KBM-7 (cell line): ENCODE measurements at places on chromosomes 6 and 20.

DNA sequence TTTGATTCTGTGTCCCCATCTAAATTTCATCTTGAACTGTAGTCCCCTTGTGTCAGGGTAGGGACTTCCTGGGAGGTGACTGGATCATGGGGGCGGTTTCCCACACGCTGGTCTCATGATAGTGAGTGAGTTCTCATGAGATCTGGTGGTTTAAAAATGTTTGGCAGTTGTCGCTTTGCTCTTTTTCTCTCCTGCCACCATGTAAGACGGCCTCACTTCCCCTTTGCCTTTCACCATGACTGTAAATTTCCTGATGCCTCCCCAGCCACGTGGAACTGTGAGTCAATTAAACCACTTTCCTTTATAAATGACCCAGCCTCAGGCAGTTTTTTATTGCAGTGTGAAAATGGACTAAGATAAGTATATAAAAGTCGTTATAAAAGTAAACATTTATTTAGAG is 80.5 kb upstream of the SGK1 start:
- peak; percentile 78 for DNase-seq

DNA sequence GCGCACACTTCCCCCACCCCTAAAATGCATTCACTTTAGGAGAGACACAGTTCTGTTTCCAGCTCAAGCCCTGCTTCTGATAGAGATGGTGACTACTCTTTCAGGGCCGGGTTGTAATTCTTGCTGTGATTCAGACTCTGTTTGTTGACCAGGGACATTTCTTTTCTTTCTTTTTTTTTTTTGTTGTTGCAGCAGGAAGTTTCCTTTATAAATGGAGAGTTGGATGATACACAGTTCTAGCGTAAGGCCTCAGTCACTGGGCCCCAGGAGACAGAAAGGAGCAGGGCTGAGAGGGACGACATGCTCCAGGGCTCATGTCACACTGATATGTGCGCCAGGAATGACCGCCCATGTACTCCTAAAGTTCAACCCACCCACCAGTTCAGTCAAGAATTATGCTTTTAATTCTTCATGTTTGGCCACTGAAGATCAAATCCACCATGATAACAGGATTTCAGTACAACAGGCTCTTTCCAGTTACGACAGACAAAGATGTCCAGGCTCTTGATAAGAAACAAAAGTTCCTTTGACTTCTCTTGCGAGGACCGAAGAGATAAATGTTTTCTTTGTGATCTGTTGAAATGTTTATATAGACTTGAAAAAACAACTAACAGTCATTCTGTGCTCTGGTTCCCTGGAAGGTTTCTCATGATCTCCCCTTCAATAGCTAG is 142.5 kb downstream of the CD164 start:
- no peak for DNase-seq

DNA sequence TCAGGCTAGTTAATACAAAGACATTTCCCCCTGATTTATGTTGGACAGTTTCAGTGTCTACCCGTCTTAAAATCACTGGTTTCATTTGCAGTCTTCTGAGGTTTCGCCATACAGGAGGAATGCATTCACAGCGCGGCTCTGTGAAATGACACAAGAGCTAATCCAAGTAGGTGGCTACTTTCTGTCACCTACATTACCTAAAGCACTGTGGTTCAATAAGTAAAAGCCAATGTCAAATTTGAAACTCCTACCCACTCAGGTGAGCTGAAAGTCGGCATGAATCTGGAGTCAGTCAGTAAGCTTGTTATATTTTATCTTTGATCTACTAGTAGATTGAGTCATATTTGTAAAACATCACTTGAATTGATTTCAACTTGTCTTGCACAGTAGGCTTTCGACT is 370.8 kb downstream of the LAMA2 start:
- no peak for DNase-seq

- peak; percentile 71 for DNase-seq
Observed at GRCh38 chr6:33410711-33411631, at the start of gene PHF1. TSS of gene PHF1 (plus strand) at chr6:33411014. CDS start at chr6:33412264, 1,250 bp downstream.

DNA sequence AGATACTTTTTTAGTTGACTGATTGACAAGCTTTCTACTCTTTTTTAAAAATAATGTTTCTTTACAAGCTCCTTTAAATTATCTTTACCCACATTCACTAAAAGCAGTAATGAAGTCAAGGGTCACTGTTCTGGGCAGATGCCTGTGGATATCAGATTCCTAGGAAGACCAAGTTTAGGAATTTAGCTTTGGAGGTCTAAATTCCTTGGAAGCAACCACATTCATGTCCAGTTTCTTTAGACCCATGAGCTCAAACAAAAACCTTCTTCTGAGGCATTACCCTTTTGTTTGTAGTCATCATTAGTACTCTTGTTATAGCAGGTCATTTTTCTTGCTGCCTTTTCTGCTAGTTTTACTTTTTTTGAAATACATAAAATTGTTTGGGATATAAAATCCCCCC is 462.9 kb upstream of the JAG1 start:
- DNase-seq = no peak

DNA sequence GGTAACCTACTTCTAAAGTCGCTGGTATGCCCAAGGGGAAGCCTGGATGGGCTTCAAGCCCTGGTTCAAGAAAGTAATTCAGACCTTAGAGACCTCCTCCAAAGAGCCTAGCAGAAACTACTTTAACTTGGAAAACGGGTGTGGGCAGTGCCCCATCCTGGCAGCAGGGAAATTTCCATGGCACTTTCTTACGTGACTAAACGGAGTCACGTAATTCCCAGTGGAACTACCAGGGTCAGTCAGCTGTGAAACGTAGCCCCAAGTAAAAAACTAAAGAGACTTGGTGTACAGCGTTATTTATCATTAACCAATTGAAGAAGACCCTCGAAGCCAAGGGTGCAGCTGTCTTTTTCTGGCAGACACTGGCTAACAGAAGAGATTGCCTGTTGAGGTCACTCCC is 114.0 kb downstream of the RCAN2 start:
- no peak for DNase-seq

DNA sequence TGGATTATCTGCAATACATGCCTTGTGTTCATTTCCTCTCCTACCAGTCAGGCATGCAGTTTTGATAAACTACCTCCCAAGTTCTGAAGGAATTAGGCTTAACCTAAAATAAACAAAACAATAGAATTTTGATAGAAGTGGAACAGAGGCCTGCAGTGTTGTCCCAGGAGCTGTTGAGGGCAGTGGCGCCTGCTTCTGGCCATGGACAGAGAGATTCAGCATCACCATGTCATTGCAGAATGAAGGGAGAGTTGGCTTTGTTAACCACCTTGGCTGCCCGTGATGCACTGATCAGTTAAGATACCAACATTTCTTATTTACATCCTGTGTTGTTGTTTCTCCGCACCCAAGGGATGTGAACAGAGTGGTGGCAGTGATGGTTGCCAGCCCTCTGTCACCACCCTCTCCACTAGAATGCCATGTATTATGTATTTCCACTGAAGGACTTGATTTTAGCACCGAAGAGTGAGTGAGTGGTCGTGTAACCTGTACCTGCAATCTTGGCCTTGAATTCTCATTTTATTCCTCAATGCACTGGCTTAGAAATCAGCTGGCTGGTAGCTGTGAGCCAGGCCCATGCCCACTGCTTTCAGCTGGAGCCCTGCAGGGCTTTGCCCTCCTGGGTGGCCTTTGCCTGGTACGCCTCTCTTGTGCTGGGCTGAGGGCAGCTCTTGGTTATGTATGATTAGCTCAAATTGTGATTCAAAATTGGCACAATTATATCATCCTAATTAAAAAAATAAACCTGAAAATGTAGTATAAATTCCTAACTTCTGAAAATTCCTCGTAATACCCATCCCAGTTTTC is 56.5 kb downstream of the SHLD1 start:
- no peak for DNase-seq

- peak; percentile 32 for DNase-seq
Observed at GRCh38 chr20:50014570-50015562, 32.1 kb downstream of the SNAI1 start.

DNA sequence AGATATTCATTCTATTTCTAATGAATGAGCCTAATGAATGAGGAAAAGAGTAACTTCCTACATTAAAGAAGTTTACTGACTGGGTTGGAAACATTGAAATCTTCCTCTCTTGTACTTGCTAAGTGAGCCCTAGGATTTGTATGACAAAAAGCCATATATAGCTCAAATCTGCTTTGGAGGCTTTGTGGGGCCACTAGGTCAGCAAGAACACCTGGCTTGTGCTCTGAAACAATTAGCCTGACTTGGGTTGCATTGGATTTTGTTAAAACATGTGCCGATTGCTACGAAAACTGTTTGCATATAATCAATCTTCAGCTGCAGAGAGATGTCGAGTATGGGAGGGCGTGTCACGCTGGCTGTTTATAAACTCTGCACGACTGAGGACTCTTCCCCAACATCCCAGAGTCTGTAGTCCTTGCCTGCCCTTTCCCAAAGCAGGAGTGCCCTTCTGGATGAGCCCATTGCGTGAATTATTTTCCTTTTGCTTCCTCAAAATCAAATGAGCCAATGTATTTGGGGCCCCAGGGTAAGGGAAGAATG is 684.8 kb downstream of the DHX35 start:
- DNase-seq = no peak

- no peak for DNase-seq
Observed at GRCh38 chr20:51667002-51667408, 101.2 kb downstream of the ATP9A start.

GRCh38 chr6:68911334-68911733 is 276.3 kb downstream of the ADGRB3 start:
- no peak for DNase-seq

DNA sequence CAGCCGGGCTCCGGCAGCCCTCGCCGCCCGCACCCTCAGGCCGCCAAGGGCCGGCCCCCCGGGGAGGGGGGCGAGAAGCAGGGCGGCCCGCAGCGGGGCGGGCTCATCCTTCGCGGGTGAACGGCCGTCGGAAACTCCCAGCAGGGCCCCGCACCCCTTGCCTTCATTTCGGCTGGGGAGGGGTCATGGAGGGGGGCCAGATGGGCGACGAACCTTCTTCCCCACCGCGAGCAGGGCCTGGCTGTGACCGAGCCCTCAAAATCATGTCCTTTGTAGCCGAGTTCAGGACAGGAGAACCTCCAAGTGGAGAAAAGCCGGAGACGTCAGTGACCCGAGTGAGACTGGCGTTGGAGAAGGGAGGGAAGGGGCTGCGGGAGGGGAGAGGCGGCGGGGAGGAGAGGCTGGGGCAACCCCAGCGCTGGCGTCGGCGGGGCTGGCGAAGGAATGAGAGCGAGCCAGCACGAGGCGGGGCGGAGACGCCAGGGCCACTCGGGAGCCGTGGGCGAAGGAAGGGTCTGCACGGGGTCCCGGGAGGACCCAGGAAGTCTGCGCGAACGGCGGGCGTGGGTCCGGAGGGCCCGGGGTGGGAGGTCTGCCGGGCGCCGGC is 571 bp upstream of the FOXC1 start:
- DNase-seq = peak; percentile 32

- no peak for DNase-seq
Observed at GRCh38 chr6:84346372-84346771, 118.9 kb upstream of the CEP162 start.

- no peak for DNase-seq
Observed at GRCh38 chr6:19465256-19465655, 371.9 kb upstream of the ID4 start.

DNA sequence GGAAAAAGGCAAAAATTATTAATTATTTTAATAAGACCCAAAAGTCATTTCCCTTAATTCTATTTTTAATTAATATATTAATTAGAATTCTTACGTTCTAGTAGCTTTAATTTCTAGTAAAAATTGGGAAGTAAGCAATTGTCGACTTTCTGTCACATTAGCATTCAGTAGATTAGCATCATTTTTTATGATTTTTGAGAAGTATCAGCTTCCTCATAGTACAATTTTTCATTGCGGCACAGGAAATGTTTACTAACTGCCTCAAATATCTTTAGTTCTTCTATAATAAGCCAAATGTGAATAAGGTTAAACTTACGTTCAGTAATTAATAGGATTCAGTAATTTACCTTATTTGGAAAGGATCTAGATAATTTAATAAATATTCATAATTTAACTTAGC is 687.4 kb downstream of the EPM2A start:
- DNase-seq = no peak

- DNase-seq = no peak
Observed at GRCh38 chr6:42179945-42180313, 6.8 kb downstream of the GUCA1A start.

GRCh38 chr6:23663652-23664051 is 462.4 kb upstream of the NRSN1 start:
- DNase-seq = no peak

DNA sequence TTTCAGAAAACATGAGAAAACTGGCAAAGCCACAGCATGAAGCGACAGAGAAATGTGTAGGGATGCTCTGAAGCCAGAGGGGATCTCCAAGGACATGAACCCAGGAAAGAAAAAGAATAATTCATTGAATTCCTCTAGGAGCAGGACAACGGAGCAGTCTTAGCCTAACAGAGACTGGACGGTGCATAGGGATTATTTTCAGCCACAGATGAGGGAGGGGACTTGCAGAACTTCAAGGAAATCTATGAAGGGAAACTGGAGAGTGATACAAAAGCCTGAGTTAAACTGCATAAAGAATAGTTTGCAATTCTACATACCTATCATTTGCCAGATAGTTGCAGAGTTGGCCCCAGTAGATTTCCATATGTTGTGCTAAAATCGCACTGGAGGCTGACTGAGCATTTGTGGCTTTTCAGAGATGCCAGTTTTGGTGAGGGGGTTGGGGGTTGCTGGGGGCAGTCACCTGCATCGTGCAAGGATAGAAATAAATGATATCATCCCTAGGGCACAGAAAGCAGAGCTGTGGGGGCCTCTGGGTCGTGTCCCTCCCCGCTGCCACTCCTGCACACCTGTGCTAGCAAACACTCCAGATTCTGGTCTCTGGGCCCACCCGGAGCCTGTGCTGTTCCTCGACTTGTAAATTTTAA is 443.2 kb upstream of the JARID2 start:
- DNase-seq = no peak

DNA sequence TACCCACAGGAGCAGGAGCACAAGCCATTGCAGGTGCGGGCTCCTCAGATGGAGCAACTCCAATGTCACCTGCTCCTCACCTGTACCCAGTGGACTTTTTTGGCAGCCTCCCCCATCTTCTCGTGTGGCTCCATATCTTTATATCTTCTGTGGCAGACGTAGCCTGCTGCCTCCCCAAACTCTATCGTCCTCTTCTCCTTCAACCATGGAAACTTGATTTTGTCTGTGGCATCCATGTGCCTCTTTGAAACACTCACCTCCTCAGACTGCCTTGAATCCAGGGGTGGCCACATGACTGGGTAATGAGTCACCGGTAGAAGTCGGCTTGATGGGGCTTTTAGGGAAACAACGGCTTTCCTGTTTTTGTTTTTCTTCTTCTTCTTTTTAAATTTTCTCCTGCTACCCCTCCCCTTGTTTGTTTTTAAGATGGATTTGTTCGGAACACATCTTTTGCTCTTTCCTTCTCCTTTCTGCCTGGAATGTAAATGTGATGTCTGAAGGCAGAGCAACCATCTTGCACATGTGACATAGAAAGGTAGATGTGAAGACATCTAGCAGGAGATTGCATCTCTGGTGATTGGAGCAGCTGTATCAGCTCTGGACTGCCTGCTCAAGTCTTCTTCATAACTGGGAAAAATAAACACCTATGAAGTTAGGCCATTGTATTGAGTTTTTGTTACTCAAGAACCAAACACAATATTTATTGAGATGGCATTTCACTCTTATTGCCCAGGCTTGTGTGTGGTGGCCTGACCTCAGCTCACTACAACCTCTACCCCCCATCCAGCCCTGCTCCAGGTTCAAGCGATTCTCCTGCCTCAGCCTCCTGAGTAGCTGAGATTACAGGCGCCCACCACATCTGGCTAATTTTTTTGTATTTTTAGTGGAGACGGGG is 69.9 kb upstream of the DDR1 start:
- no peak for DNase-seq
